NCI-H748 treated with DMSO at 0.1 percent for 48 hours (cell line): ENCODE measurements at places on chromosomes 6 and 20.

- DNase-seq, result no peak
Observed at GRCh38 chr6:3341467-3341866, 82.7 kb downstream of the PSMG4 start.

GRCh38 chr20:43065299-43065698 is 124.4 kb downstream of the PTPRT start:
- DNase-seq, result no peak

DNA sequence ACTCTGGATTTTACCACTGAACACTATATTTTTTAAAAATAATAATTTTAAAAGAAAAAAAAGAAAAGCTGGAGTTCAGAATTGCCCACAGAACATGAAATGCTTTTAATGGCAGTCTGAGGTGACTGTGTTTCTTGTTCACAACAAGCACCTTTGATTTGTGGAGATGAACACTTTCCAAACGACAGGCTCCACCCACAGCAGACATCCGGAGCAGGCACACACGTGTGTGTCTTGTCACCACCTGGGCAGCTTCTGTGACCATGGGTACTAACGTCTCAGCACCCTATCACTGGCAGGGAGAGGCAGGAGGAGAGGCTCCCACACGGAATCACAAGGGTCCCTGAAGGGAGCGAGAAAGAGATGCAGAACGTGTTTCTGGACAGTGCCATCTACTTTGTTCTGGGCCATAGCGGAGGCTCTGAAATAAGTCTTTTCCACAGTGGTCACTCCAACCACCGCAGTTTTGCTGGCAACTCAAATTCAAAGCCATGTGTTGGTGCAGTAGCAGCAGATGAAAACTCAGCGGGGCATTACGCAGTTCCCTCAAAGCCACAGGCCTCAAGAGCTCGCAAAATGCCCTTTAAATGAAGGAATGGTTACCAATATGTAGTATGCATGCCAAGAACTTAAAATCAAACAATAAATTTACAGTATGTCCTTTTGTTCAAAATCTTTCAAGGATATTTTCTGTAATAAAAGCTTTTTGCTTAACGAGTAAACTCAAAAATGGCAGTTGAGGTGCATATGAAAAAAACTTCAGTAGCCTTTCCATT is 242.2 kb downstream of the FOXC1 start:
- DNase-seq, result no peak

GRCh38 chr6:155177363-155177961 is 86.4 kb upstream of the CLDN20 start:
- DNase-seq, result peak; percentile 53

DNA sequence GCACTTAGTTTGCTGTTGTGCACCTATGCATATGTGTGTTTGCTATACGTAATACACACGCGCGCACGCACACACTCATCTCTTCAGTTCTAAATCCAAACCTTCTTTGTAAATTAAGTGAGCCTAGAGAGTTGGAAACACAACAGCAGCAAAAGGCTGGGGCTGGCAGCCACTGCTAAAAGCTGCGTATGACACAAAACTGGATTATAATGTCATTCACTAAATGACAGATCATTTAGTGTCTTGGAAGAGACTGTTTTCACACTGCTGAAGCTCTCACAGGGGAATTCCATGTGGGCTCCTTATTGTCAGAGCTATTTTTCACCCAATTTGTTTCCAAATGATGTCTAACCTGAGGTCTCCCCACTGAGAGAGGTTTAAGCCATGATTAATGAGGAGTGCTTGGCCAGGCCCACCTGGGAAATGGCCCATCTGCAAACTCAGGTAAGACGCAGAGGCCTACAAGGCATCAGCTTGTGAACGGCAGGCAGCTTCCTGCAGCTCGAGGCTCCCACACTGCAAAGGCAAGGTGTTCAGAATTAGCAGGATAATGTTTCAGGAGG is 94.2 kb downstream of the OLIG3 start:
- no peak for DNase-seq

DNA sequence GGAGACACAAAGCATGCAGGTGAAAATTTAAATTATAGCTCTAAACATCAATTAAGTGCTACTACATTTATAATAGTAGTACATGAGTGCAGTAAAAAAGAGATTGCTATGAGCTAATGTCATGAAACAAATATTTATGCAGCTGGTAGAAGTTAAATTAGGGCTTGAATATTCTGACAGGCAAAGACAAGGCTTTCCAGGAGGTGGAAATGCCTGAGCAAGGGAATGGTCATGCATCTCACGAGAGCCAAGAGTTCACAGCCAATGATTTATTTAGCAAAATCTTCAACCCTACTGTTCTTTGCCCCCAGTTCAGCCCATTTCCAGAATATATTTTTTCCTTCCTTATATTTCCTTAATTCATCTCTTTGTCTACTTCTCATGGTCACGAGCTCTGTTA is 128.9 kb downstream of the HIVEP2 start:
- no peak for DNase-seq
